ENCODE measurements at places on chromosomes 12 and 14. TPM values are rescaled to one million over a fixed set of nuclear protein-coding genes. Genes with fewer than 3 reads are reported as not detected.

Gene RPS26
- total RNA-seq, result 321 TPM

Gene PWP1
- 142 TPM for total RNA-seq

Gene SCNN1A
- under 0.01 TPM for total RNA-seq

Gene CABP1
- 0.54 TPM for total RNA-seq

Gene DCAF4
- 20.6 TPM for total RNA-seq

Gene KLRC4
- total RNA-seq, result not detected

Gene TGFB3
- 9.9 TPM for total RNA-seq

Gene ASCL1
- not detected for total RNA-seq

Gene LRIG3
- total RNA-seq, result 88.8 TPM

Gene PLD4
- total RNA-seq, result 0.16 TPM

Gene ZNF891
- 1.8 TPM for total RNA-seq

Gene LRP1-AS
- not detected for total RNA-seq

Gene INHBE
- total RNA-seq, result 0.99 TPM

Gene GPR84
- total RNA-seq, result not detected

Gene PSME2
- total RNA-seq, result 33.4 TPM

Gene KRT79
- not detected for total RNA-seq

Gene ADAMTS20
- total RNA-seq, result not detected

Gene PIWIL1
- not detected for total RNA-seq

Gene CD163
- total RNA-seq, result not detected

Gene PTHLH
- total RNA-seq, result 1.6 TPM

Gene OTOGL
- 0.16 TPM for total RNA-seq

All from fibroblast of the aortic adventitia (primary cell).